ENCODE measurements at places on chromosomes 13 and 19.

GRCh38 chr13:109422161-109422560 lies 364.2 kb downstream of the IRS2 start:
- no peak overlapping the region for H3K4me3 ChIP-seq
- H3K4me1 ChIP-seq = no peaks in the 10 kb centered on the region
- H3K27ac ChIP-seq = no peak overlapping the region
- H3K36me3 ChIP-seq = no peaks in the 10 kb centered on the region
- no peak for DNase-seq

- H3K27ac ChIP-seq = no peak overlapping the region
- no peaks in the 10 kb centered on the region for H3K36me3 ChIP-seq
Measured at GRCh38 chr13:30918662-30919405, 12.8 kb downstream of the MEDAG start.

DNA sequence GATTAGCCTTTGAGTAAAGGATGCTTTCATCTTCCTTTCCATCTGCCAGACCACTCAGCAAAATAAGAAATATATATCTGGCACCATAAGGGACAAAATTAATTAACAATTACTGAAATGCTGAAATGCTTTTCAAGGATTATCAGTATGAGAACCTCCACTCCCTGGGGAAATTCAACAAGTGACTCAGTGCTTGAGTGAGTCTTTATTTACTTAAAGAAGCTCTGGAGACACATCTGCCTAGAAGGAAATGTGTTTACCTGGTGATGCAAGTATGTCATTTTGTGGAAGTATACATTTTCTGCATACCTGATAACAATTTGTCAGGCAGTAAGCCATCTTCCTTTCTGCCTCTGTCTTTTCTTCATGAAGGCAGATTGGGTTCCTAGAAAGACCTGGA lies 23.4 kb downstream of the ZNF560 start:
- H3K27me3 ChIP-seq = no peaks in the 10 kb centered on the region
- DNase-seq = no peak
- no peaks in the 10 kb centered on the region for H3K4me1 ChIP-seq
- H3K27ac ChIP-seq = no peak overlapping the region
- no peaks in the 10 kb centered on the region for H3K36me3 ChIP-seq
- no peak overlapping the region for H3K4me3 ChIP-seq

DNA sequence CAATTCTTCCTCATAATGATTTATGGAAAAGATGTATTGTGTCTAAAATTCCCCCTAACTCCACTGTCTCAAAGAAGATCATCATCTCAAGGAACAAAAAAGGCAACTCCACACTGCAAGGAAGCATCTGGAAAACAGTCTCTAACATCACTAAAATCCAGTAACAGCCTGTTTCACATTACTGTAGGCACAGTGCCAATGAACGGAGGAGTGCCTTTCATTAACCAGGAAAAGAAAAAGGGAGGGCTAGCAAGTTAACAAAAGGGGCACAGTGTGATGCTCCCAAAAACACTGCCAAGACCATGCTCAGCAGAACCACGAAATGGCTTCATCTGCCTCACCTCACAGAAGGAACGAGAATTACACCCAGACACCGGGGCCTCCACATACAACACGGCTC lies 8.5 kb downstream of the TMTC4 start:
- no peak for DNase-seq
- no peaks in the 10 kb centered on the region for H3K27me3 ChIP-seq
- no peaks in the 10 kb centered on the region for H3K4me1 ChIP-seq
- no peak overlapping the region for H3K27ac ChIP-seq
- H3K4me3 ChIP-seq = no peak overlapping the region
- peaks cover 16% of the 10 kb centered on the region for H3K36me3 ChIP-seq

DNA sequence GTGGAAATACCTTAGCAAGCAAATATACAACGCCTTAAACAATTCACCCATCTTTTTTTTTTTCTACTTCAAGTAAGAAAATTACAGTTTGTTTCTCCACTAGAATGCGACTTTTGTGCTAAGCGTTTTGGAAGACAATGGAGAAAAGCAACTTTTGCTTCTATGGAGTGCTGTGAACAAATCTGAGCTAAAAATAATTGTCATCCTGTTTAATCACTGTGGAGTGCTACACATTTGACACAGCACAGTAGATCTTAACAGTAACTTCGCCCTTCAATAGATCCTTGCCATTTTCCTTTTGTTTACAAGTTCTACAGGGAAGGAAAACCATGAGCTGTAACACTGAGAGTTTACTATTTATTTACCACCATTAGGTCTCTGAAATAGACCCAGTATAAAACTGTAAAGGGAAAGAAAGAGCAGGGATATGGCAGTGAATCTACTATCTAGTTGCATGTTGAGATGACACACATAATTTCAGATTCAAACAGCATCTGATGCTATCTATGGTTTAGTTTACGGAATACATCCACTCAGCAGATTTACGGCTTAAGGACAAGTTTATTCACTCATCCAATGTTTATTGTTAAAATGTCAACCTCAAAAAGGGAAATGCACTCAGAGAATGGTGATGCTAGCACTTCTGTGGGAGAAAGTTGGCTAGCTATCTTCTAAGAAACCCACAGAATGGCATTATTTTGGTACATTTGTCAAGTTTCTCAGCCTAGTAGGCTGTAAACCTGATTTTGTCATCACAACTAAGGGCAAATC lies 175.3 kb downstream of the VWA8 start:
- DNase-seq = no peak
- H3K4me1 ChIP-seq = no peaks in the 10 kb centered on the region
- no peak overlapping the region for H3K4me3 ChIP-seq
- H3K27me3 ChIP-seq = no peaks in the 10 kb centered on the region

DNA sequence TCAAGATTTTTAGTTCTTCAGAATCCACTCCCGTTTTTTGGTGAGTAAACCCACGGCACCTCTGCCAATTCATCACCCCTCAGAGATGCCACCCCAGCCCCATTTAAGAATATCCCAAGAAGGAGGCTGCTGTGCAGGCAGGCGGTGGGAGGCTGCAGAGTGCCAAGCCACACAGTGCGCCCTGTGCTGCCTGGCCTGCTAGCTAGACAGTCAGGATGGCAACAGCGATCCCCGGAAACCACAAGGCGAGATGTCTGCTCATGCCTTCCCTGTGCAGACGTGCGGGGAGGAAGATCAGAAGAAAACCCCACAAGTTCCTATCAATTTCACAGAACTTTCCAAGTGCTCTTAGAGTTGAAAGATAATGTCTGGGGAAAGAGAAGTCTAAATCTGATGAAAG lies 64.8 kb upstream of the GPR183 start:
- H3K4me3 ChIP-seq = peak overlapping the region; percentile 10
- H3K27me3 ChIP-seq = no peaks in the 10 kb centered on the region
- no peak for DNase-seq
- H3K27ac ChIP-seq = peak overlapping the region; percentile 17

- H3K36me3 ChIP-seq = no peaks in the 10 kb centered on the region
- no peaks in the 10 kb centered on the region for H3K27me3 ChIP-seq
- no peaks in the 10 kb centered on the region for H3K4me1 ChIP-seq
Measured at GRCh38 chr13:49356223-49356622, 87.6 kb downstream of the CAB39L start.

All from CD8-positive, alpha-beta memory T cell (primary cell).